ENCODE measurements at places on chromosomes 6 and 20.
A peak's percentile ranks its signal among the peaks of the same experiment; 100 is the strongest.

- DNase-seq: no peak
Measured at GRCh38 chr6:89081129-89081422, 525 bp downstream of the PNRC1 start.

DNA sequence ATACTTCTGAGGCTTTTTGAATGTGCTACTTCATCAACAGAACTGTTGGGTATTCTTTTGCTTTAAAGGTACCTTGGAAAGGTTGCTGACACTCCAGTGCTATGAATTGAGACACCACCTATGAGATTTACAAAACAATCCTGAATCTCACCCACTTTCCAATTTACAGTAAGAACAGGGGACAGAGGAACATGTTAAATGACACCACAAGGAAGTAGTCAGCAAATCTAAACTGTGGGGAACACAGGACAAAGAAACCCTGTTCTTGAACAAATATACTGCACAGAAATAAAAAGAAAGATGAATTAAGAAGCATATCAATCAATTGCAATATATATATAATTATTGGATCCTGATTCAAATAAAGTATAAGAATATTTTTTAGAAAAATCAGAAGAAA is 216.7 kb upstream of the ARID1B start:
- no peak for DNase-seq

DNA sequence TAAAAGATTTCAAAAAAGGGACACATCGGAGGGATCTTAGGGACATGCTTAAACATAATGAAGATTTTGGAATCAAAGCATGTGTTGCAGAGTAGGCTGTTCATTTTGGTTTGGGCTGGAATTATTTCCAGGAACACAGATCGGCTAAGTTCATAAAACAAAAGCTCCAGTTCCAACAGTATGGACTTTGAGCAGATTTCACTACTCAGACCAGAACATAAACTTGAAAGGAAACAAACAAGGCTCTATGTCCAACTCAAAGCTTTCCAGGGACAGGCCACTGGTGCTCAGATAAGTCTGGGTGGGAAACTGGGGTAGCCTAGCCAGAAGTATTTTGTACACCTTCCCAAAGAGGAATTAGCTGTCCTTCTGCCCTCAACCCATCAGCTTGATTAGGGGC is 51.2 kb upstream of the GMPR start:
- DNase-seq: no peak

GRCh38 chr6:128500014-128500413 is 20.4 kb downstream of the PTPRK start:
- DNase-seq: no peak

DNA sequence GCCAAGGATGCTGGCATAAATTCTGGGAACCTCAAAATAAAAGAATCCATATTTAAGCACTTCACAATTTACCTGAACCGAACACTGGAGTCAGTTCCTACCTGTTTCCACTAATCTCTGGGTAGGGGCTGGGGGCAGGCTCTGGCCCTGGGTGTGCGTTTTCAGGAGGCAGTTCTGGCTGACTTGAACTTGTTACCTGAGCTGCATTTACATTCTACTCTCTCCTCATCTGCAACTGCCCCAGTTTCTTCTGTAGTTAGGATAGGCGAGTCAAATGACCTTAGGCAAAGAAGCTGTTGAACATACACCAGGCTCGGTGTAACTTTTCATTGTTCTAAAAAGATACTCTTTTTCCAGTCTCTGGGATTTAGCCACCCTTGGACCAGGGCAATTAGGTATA is 13.2 kb downstream of the CARMIL1 start:
- no peak for DNase-seq

GRCh38 chr6:93721386-93722048 is 302.2 kb upstream of the EPHA7 start:
- DNase-seq: peak; percentile 46

GRCh38 chr6:33445119-33445603 is 9.2 kb upstream of the ZBTB9 start:
- no peak for DNase-seq

All from WERI-Rb-1 (cell line).